ENCODE measurements at places on chromosomes 6 and 20.
A peak's percentile ranks its signal among the peaks of the same experiment; 100 is the strongest.

- no peak for DNase-seq
Measured at GRCh38 chr6:133159255-133159795, 81.8 kb upstream of the EYA4 start.

GRCh38 chr20:34907616-34908469 is 31.4 kb downstream of the ACSS2 start:
- peak; percentile 43 for DNase-seq

- DNase-seq = no peak
Measured at GRCh38 chr20:61263084-61263695, 11.1 kb downstream of the CDH4 start.

DNA sequence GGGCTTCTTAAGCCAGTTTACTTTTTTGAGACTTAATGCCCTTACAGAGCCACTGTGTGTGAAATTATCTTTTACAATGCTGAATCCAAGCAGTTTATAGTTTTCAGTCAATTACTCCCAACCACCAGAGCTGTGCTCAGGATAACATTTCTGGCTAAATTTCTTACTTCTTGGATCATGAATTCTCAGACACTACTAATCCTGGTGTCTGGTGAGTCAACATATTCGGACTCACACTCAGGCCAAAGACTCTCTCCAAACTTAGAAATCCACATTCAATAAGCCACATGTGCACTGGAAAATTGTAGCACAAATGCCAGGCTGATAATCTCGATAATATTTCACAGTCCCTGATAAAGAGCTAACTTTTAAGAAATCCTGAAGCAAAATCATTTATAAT is 49.0 kb downstream of the PTPRT start:
- DNase-seq = no peak

- DNase-seq = no peak
Measured at GRCh38 chr6:147040121-147040910, 163.9 kb upstream of the STXBP5 start.

GRCh38 chr6:152816055-152816454 is 65.5 kb downstream of the VIP start:
- DNase-seq = no peak

DNA sequence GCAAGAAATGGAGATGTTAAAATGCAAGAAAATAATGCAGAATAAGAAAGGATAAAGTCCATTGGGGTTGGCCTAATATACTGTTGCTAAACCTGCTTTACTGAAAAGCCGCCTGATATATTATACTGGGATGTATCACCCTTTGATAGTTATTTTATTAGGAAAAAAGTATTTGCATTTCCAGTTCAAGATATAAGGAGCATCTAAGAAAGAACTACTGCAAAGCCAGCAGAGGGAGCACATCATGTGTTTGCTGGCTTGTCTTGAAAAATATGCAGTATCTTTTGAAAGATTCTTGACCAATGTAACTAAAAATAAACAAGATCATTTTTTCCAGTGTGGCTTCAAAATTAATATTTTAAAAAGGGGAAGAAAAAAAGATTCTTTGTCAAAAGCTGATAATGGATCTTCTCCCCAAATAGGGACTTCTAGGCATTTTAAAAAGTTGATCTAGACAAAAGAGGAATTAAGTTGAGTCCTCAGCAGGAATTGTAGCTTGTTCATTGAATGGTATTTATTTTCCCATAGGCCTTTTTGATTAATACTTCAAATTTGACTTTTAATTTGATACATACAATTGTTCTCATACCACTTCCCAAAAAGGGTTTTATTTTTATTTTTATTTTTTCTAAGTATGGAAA is 214.9 kb downstream of the ZFAND3 start:
- DNase-seq = no peak

DNA sequence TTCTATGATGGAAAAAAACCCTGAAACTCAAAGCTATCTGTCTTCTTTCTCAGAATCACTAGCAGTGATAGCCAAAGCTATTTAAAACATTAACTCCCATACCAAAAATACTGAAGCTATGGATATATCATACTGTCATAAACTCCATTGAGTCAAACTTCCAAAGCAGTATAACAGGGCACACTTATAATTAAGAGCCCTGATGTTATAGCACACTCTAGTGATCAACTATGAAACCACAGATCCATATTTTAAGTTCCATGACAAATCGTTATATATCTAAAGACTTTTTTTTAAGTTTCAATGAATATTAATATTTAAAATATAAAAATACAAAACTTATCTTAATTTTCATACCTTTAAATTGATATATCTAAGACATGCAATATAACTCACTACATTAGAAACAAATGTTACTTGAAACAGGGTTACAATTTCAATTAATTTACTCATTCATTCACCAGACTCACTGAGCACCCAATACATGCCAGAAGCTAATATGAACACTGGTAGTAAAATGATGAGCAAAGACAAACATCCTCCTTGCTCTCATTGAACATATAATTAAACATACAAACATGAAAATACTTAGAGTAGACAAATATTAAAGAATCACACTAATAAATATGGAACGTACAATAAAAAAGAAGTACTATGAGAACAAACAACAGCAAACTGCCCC is 69.3 kb downstream of the IBTK start:
- DNase-seq = no peak
